ENCODE measurements at places on chromosomes 7 and 10.

DNA sequence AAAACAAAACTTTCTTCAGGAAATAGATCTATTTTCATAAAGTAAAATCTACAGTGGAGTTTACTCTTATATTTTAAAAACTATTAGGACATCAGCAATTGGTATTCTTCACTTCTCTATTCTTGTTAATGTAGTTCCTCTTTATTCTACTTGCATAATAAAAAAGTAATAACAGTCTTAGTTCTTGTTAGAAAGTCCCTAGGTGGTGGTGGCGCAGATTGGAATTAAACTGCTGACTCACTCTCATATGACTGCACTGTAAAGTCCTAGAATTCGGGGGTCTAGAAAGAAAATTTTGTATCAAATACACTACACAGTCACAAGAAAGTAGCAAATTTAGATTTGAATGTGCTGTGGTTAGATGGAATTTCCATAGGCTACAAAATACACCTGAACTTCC, 44.6 kb upstream of the TES start:
- no peak for DNase-seq

GRCh38 chr10:101967119-101967518, 88.9 kb downstream of the ARMH3 start:
- no peak for DNase-seq

DNA sequence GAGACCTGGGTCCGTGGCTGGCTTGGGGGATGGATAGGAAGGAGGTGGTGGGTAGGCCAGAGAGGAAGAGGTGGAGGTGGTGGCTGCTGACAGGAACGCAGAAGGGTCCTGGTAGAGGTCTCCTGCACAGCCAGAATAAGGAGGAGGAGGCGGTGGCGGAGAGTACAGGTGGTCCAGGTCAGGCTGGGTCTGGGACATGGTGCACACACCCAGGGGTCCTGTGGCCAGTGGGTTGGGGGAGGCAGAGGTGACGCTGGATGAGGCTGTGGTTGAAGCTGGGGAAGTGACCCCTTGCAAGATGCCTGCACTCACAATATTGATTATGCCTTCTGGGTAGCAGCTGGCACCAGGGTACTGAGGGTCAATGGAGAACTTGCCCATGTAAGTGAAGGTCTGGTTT, 2.2 kb downstream of the EGR2 start:
- no peak for DNase-seq

GRCh38 chr10:13809427-13809826, 222.7 kb downstream of the PRPF18 start:
- no peak for DNase-seq

DNA sequence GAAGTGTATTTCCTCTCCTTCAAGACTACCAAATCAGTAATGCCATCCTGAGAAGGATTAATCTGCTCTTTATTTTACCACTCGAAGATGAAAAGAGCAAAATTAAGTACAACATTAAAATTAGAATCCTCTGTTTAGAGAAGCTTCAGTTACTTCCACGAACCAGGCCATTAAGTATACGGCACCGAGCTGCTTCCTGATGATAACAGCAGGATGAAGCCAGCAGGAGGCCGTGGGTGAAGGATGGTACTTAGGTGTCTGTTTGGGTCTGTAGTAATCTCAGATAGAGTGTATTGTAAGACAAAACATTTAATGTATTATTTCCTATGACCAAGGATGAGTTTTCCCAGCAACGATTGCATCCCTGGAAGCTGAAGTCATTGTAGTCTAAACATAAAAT, 362.8 kb downstream of the SFMBT2 start:
- no peak for DNase-seq

DNA sequence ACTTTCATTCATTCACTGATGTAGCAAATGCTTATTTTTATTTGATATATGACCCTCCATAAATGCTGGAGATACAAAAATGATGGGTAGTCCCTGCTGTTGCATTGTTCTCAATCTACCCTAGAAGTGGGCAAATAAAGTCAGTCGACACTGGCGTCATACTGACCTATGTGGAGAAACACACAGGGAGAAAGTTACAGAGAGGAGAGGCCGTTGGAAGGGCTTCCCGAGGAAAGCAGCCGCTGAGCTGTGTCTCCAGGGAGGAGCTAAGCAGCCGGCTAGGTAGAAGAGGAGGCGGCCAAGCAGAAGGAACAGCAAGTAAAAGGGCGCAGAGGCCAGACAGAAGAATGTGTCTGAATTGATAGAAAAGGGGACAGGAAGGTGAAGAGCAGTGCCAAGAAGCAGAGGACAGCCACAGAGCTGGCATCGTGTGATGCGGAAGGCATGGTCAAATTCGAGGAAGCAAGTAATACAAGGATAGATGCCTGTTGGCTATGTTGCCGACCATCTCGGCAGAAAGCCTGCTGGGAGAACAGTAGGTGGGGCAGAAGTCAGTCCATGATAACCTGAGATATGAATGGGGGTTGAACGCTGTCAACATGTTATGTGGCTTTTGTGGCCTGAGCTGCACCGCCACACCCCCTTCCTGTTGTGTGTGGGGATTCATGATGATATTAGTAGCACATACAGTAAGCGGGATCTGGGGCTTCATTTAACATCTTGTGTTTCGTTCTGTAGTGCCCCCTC, 25.9 kb downstream of the ST8SIA6 start:
- DNase-seq, result no peak

DNA sequence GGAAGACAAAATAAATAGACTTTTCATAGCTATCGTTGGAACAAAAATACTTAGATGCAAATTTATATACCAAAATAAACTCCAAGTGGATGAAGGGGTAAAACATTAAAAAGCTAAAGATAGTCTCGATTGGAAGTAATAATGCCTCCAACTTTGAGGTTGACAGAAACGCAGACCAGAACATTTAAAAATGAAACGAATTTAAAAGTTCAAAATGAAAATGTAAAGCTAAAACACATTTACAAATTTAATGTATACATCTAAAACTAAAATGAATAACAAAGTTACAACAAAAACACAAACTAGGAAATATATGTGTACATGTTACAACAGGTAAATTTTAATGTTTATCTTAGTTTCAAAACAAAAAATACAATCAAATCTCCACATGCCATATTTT, 107.5 kb upstream of the AKR1E2 start:
- no peak for DNase-seq

Data from HT-29 (cell line).